ENCODE measurements at places on chromosomes 3 and 15. TPM values are rescaled to one million over a fixed set of nuclear protein-coding genes. Genes with fewer than 3 reads are reported as not detected.

- peaks cover 31% of the 10 kb centered on the region for H3K4me1 ChIP-seq
- H3K36me3 ChIP-seq = no peaks in the 10 kb centered on the region
- no peaks in the 10 kb centered on the region for H3K27me3 ChIP-seq
- no peak overlapping the region for H3K27ac ChIP-seq
- no peak for DNase-seq
- H3K4me3 ChIP-seq = no peak overlapping the region
Observed at GRCh38 chr15:52257734-52258062, 37.9 kb downstream of the MYO5C start.

- H3K36me3 ChIP-seq = no peaks in the 10 kb centered on the region
- H3K27ac ChIP-seq = no peak overlapping the region
- H3K4me3 ChIP-seq = peak overlapping the region; percentile 4
- H3K4me1 ChIP-seq = peaks cover 54% of the 10 kb centered on the region
- H3K27me3 ChIP-seq = no peaks in the 10 kb centered on the region
Observed at GRCh38 chr15:65077981-65078352, 1.4 kb downstream of the KBTBD13 start.

Gene PTH1R
- 26.8 TPM for total RNA-seq

Gene DPH6
- 8.0 TPM for total RNA-seq

Gene SEMA5B
- 1.6 TPM for total RNA-seq

DNA sequence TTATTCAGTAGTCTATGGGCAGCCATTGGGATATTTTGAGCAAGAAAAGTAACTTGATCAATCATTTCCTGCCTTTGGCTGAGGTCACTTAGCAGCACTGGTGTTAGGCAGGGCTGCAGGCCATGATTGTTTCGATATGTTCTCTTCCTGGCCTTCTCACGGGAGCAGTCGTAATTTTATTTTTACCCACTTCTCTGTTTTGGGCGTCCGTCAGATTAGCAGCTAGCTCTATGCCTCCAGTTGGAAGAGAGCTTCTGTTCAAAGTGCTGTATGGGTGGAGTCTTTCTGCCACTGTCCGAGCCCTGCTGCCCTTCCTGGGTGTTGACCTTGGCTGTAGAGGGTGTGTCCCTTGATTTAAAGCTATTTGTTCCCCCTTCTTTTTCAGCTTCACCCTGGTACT lies 123.4 kb upstream of the ROPN1 start:
- no peak for DNase-seq
- H3K4me1 ChIP-seq = peaks cover 24% of the 10 kb centered on the region
- no peaks in the 10 kb centered on the region for H3K36me3 ChIP-seq
- no peak overlapping the region for H3K27ac ChIP-seq
- H3K4me3 ChIP-seq = no peak overlapping the region
- no peaks in the 10 kb centered on the region for H3K27me3 ChIP-seq

DNA sequence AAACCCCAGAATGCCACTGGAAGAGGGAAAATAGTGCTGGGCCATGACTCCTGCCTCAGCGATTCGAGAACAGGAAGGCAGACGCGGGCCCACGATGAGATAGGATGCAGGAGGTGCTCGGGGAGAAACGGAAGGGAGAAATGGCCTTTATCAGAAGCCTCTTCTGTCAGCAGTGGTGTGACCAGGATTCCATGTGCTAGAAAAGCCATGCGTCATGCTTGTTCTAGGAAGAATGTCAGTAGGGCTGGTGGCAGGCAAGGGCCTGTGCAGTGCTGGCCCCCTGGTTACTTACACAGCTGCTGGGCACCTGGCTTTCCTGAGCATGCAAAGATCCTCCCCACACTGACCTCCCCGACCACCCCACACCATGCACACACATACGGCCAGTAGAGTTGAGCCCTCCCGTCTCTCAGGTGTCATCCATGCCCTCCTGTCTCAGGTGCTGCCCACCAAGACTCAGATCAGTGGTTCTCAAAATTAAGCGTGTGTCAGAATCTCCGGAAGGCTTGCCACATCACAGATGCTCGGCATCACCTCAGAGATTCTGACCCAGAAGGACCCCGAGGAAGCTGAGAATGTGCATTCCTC lies 106.7 kb downstream of the ADAMTS17 start:
- no peak for DNase-seq
- H3K27me3 ChIP-seq = no peaks in the 10 kb centered on the region
- H3K36me3 ChIP-seq = peaks cover 4% of the 10 kb centered on the region
- no peak overlapping the region for H3K27ac ChIP-seq

GRCh38 chr3:20060974-20061685 lies 20.9 kb downstream of the KAT2B start:
- H3K27ac ChIP-seq = peak overlapping the region; percentile 44
- no peak for DNase-seq
- peaks cover 60% of the 10 kb centered on the region for H3K4me1 ChIP-seq

- H3K4me3 ChIP-seq = no peak overlapping the region
- H3K27me3 ChIP-seq = no peaks in the 10 kb centered on the region
- no peak overlapping the region for H3K27ac ChIP-seq
- H3K36me3 ChIP-seq = no peaks in the 10 kb centered on the region
- no peak for DNase-seq
Observed at GRCh38 chr3:70042641-70043040, 43.1 kb downstream of the SAMMSON start.

Gene INSYN1
- 12.5 TPM for total RNA-seq
